Inflammatory macrophage (primary cell): ENCODE measurements at places on chromosomes 1 and 21.
A peak's percentile ranks its signal among the peaks of the same experiment; 100 is the strongest.

GRCh38 chr1:58345215-58346035 lies 201.1 kb downstream of the OMA1 start:
- DNase-seq = no peak

DNA sequence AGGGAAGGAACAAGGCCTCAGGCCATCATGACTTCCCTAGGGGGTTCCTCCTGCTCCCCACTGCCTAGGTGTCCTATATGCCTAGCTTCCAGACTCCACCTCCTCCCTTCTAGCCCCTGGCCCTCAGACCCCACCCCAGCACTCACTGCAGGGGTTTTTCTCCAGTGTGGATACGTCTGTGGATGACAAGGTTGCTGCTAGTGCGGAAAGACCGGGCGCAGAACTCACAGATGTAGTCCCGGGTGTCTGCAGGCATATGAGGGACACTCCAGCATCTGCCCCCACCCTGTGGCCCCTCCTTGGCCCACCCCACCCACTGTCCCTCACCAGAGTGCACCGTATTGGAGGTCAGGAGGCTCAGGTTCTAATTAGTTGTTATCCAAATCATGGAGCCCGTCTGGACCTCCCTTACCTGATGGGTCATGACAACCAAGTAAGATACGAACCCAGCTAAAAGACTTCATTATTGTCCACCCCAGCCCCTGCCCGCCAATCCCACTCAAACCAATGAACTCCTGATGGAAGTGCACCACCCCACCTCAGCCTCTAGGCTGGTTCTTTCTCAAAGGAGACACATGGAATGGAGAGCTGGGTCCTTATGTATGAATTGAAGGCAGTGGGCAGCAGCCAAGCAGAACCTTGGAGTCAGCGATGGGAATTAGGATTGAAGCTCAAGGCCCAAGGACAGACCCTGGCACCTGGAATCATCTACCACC lies 8.2 kb downstream of the ZNF692 start:
- DNase-seq = no peak

DNA sequence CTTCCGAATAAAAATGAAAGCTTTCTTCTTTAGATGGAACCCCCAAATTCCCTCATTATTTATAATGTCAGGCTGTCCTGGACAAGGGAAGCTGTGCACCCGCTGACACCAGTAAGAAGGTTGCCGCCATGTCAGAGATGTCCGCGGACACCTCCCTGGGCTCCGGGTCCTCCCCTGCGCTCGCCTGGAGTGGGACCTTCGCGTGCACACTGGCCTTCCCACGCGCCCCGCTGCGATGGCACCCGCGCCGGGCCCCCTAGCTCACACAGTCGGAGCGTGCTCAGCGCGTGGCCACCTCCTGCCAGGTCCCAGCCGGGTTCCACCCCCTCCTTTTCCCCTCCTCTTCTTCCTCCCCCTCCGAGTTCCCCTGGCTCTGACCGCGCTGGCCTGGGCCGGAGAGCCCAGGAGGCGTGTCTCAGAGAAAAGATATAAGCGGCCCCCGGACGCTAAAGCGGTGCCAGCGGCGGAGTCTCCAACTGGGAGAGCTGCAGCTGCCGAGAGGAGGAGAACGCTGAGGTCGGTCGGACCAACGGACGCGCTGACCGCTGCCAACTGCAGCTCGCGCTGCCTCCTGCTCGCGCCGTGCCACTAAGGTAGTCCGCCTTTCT lies at the start of gene G0S2:
Gene G0S2 (plus strand): TSS at position 456 of the 608 bp plus-strand sequence. CDS start 273 bp downstream, outside the sequence.
- DNase-seq = peak; percentile 11

DNA sequence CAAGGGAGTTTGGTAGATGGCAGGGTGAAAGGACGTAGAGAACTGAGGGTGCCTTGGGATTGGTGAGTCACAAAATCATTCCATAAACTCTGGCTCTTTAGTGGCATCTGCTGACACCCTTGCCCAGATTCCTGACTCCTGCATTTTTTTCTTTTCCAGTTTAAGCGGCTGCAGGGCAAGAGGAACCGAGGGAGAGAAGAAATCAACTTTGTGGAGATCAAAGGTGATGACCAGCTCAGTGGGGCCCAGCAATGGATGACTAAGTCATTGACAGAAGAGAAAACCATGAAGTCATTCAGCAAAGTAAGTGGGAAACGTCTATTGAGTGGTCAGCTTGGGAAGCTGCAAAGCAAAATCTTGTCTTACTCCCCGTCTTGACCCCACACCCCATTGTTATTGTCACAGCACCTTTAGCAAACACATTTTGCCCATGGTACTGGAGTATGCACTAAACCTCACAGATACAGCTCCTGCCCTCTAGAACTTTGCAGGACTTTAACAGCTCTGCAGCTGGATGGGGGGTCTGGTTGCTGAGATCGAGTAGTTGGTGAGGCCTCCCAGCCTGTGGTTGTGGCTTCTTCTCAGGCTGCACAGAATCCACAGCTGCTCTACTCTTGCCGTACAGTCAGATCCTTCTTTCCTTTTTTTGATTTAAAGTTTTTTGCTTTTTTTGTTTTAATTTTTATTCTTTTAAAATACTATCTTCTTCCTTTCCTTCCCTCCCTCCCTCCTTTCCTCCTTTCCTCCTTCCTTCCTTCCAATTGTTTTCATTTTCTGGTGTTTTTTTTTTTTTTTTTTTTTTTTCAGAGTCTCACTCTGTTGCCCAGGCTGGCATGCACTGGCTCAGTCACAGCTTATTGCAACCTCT lies 21.9 kb downstream of the SH2D2A start:
- DNase-seq = no peak

- DNase-seq = no peak
Measured at GRCh38 chr1:210328032-210328745, 513 bp upstream of the HHAT start.

- DNase-seq = no peak
Measured at GRCh38 chr21:46394595-46395104, 64.0 kb upstream of the DIP2A start.

DNA sequence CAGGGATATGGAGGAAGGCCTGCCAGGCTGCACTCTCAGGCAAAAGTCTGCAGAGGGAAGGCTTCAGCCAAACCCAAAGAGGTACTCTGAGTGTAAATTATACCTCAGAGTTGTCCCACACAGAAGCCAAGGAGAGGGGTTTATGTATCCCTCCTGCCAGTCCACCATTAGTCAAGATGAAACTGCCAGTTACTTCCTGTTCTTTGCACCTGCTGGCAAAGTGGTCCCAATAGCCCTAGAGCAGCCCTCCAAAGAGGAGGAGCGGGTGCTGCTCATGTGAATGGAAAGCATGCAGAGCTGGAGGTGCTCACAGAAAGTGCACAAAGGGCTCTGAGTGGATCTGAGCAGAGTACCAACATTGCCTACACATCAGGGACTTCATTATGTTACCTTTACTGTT lies 37.1 kb upstream of the MCOLN3 start:
- DNase-seq = no peak

DNA sequence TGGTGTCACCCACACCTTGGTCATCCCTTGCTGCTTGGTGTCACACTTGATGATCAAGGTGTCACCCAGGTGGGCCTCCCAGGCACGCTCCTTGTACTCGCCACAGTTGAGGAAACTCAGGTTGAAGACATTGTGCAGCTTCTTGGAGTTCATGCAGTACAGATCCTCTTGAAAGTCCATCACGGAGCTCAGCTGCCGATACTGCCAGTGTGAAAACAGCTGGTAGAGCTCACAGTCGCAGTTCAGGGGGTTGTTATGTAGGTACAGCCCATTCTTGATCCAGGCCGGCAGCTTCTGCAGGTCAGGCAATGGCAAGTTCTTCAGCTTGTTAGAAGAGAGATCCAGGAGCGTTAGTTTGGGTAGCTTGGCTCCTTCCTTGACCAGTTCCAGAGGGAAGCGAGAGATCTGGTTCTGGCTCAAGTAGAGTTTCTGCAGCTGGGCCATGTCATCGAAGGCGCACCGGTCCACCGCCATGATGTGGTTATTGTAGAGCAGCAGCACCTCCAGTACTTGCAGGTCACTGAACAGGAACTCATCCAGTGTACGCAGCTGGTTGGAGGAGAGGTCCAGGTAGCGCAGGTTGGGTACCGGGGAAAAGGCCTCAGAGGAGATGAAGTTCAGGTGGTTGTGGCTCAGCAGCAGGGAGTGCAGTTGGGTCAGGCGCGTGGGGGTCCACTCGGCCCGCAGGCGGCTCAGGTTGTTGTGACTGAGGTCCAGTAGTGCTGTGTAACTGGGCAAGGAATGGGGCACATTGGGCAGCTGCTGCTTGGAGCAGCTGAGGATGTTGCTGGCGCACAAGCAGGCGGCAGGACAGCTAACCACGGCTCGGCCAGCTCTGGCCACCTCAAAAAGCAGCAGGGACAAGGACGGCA lies 1.3 kb downstream of the AMIGO1 start:
- DNase-seq = no peak

GRCh38 chr1:183199304-183199703 lies 13.2 kb downstream of the LAMC2 start:
- DNase-seq = no peak

DNA sequence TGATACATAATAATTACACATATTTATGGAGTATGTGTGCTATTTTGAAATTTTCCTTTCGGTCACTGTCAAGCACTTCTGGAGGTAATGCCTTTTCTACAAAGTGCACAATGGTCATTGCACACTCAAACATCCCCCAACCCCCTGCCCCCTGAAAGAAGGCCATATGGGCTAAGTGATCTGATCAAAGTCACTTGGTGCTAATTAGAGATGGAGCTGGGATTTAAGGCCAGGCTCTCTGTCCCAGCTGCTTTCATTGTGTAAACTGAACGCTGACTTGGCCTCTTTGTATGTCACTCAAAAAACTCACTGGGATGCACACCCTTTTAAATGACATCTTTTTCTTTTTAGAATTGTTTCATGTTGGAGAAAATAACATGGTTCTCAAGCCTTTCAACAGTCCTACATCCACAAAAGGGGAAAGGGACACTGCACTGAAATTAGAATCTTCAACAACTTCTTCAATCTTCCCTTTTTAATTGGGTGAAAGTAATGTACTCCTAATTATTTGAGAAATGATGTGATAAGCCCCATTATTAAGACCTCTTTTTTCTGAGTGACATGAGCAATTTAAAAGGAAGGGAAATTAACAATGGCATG lies 149.2 kb downstream of the ST6GALNAC5 start:
- DNase-seq = no peak

DNA sequence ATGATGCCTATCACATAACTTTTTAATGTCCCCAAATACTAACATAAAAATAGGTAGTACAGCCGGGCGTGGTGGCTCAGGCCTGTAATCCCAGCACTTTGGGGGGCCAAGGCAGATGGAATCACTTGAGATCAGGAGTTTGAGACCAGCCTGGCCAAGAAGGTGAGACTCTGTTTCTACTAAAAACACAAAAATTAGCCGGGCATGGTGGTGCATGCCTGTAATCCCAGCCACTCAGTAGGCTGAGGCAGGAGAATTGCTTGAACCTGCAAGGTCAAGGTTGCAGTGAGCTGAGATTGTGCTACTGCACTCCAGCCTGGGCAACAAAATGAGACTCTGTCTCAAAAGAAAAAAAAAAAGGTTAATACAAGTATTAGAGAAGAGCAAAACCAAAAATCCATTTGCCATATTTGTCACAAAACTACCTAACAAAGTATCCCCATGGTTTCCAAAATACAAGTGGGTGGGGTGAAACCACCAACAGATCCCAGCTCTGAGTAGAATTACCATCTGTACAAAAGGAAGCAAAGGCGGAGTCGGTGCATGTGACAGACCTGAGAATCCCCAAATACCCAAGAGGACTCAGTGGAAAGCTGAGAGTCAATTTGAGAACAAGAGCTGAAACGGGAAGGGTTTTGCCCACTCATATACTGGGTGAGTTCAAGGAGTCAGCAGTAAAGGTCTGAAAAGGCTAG lies 113.2 kb downstream of the TOMM20 start:
- peak; percentile 73 for DNase-seq

DNA sequence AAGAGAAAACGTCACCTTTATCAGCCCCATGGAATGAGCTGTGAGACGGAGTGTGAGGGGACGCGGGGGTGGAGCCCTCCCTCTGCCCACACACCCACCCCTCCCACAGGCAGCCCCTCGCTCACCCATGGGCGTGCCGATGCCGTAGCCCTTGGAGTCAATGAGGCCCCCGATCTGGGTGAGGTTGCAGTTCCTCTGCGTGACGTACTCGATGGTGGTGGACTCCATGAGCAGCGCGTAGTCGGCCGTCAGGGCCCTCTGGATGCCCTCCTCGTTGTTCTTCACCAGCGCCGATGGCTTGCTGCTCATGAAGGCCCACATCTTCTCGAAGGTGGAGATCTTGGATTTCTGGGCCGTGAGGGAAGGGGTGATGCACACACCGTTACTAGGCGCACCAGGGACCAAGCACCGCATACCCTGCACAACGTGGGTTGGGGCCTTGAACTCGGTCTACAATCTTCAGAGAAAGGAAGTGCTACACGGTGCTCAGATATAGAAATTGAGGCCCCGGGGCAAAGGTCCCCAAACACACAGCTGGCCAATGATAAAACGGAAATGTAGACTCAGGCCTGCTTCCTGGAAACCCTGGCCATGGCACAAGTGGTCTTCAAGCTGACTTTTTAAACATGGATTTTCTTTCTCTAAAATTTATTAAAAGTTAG lies 228.2 kb downstream of the GRIK3 start:
- no peak for DNase-seq

- no peak for DNase-seq
Measured at GRCh38 chr1:47712596-47713299, 274.9 kb downstream of the FOXD2 start.

GRCh38 chr1:36968730-36969129 lies 65.6 kb downstream of the GRIK3 start:
- no peak for DNase-seq

GRCh38 chr1:228279011-228279721 lies 71.3 kb downstream of the OBSCN start:
- DNase-seq = no peak

DNA sequence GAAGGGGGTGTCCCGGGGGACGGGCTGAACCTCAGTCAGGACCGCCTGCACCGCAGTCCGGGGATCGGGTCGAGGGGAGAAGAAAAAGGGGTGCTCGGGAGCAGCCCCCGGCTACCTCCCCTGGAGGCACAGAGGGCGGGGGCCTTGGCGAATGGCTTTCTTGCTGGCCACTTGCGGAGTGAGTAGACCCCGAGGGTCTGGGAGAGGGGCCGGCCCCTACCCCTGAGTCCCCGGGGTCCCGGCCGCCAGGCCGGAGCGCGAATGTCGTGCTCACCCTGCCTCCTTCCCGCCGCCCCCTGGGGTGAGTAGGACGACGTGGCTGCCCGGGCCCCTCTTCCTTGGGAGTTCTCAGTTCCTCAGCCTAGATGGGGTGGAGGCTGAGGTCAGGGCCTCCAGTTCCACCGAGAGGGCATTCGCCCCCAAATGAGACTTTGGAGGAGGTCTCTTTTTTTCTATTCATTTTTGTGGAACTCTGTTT lies 113.0 kb downstream of the OSBPL9 start:
- DNase-seq = peak; percentile 40

GRCh38 chr1:32448773-32449456 lies 16.0 kb upstream of the ZBTB8B start:
- no peak for DNase-seq
